ENCODE measurements at places on chromosomes 16 and 17.

- no peak for DNase-seq
Observed at GRCh38 chr17:81537856-81538555, 9.8 kb downstream of the FSCN2 start.

DNA sequence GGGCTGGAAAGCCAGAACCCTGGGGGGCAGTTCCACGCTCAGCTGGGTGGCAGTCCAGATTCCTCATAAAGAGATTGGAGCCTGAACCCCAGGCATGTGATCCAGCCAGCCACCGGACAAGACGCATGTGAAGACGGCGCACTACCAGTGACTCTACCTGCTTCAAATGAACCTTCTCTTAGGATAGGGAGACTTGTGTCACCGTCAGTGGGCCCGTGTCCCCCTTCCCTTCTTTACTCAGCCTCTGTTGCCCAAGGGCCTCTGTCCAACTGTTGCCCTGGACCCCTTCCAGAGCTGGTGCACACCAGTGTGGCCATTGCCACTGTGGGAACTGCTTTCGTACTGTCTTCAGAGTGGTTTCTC, 18.2 kb downstream of the CLUAP1 start:
- DNase-seq: no peak

GRCh38 chr17:65931246-65932149, 260.4 kb downstream of the CEP112 start:
- DNase-seq: no peak

- no peak for DNase-seq
Observed at GRCh38 chr17:66830451-66830850, 4.5 kb upstream of the CACNG5 start.

- DNase-seq: no peak
Observed at GRCh38 chr16:78551487-78552085, 452.1 kb downstream of the WWOX start.

GRCh38 chr17:78383725-78384471, 5.4 kb downstream of the PGS1 start:
- peak; percentile 80 for DNase-seq

GRCh38 chr17:81380666-81381518, 14.4 kb upstream of the BAHCC1 start:
- no peak for DNase-seq

DNA sequence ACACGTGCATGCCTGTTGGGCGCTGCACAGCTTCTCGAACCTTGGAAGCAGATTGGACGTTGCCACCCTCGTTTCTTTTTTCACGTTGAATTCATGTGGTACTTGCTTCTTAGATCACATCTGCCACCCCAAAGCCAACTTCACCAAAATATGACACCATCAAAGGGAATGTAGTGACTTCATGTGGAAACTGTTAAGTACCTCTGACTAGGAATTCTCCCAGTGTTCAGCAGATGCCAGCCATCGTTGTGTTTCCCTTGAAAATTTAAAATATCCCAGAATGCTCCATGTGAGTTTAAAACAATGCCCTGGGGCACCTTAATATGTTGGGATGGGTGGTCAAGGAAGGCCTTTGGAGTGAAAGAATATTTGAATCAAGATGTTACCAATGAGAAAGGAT, 22.6 kb upstream of the FAM20A start:
- DNase-seq: no peak

DNA sequence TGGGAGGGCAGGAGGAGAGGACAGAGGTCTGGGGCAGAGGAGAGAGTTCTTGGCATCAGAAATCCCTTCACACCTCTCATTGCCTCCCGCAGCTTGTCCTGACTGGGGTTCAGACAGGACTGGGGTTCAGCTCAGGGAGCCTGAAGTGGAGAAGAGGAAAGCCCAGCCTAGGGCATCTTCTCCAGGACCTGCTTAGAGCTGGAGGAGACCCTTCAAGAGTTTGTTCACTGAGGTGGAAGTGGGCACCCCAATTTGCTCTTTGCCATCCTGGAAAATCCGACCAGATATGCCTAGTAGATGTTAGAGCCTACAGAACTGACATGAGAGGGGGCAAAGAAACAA, 2.0 kb downstream of the HOXB3 start:
- DNase-seq: no peak

- no peak for DNase-seq
Observed at GRCh38 chr16:9778849-9779248, 403.4 kb downstream of the GRIN2A start.

GRCh38 chr16:49262501-49262900, 19.1 kb downstream of the CBLN1 start:
- no peak for DNase-seq

GRCh38 chr17:79633154-79633553, 22.3 kb upstream of the RBFOX3 start:
- DNase-seq: no peak

- DNase-seq: no peak
Observed at GRCh38 chr16:17193566-17194100, 277.1 kb downstream of the XYLT1 start.

DNA sequence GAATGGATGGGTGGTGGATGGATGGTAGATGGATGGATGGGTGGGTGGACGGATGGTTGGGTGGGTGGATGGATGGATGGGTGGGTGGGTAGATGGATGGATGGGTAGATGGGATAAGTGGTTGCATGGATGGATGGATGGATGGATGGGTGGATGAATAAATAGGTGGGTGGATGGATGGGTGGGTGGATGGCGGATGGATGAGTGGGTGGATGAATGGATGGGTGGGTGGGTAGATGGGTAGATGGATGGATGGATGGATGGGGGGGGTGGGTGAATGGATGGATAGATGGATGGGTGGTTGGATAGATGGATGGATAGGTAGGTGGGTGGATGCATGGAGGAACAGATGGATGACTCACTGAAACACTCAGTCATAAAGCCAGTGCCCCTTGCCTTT, 51.0 kb upstream of the FASN start:
- no peak for DNase-seq

DNA sequence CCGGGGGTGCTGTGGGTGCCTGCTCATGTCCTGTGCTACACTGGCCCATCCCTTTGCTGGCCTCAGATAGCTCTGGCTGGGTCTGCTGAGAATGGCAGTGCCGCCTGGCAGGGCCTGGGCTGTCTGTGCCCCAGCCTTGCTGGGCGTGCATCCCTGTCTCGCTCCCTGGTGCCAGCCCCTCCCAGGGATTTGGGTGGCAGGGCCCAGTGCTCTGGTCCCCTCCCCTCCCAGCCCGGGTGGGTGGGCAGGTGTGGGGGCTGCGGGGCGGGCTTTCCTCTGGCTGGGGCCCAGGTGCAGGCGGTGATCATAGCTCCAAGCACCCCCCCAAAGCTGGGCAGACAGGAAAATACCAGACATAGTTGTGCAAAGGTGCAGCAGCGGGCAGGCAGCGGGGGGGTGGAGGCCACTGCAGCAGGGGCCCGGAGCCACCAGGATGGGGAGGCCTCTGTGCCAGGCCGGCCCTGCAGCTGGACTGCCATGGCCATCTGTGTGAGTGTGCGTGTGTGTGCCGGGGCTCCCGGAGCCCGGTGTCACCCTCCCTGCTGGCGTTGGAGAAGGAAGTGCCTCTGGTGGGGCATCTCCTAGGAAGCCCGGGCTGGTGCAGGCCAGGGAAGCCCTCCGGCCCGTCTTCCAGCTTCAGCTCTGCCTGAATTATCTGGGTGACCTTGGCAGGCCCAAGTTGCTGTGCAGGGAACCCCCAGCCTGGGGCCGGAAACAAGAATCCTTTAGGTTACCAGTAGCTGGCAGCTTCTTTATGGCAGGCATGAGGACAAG, 7.4 kb downstream of the GLIS2 start:
- DNase-seq: no peak

GRCh38 chr17:35616536-35616935, 29.4 kb downstream of the AP2B1 start:
- no peak for DNase-seq

DNA sequence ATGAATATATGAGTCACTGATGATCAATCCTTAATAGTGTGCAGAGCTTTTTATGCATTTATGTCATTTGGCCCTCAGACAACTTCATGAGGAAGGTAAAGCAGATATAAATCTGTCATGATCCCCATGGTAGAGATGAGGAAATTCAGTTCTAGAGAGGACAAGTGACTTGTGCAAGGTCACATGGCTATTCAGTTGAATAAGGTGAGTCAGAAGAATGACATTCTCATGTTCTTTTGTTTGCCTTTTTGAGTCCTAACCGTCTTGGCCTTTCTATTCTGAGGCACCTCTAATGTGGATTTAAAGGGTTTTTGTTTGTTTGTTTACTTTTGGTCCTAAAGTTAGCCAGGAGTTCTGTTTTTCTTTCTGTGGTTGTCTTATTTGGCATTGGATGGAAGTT, 116.2 kb upstream of the ELAC2 start:
- no peak for DNase-seq

DNA sequence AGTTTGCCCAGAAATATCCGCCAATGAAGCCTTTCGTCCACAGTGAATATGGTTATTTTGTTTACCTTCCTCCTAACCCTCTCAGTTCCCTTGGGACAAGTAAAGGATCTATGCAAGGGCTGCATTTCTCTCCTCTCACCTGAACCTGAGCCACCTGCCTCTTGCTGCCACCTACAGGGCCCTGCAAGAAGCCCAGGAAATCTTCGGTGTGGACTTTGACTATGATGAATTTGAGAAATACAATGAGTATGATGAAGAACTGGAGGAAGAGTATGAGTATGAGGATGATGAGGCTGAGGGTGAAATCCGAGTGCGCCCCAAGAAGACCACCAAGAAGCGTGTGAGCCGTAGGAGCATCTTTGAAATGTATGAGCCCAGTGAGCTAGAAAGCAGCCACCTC, 14.0 kb downstream of the SUPT6H start:
- peak; percentile 8 for DNase-seq

- no peak for DNase-seq
Observed at GRCh38 chr17:79955167-79955549, 80.5 kb downstream of the TBC1D16 start.

DNA sequence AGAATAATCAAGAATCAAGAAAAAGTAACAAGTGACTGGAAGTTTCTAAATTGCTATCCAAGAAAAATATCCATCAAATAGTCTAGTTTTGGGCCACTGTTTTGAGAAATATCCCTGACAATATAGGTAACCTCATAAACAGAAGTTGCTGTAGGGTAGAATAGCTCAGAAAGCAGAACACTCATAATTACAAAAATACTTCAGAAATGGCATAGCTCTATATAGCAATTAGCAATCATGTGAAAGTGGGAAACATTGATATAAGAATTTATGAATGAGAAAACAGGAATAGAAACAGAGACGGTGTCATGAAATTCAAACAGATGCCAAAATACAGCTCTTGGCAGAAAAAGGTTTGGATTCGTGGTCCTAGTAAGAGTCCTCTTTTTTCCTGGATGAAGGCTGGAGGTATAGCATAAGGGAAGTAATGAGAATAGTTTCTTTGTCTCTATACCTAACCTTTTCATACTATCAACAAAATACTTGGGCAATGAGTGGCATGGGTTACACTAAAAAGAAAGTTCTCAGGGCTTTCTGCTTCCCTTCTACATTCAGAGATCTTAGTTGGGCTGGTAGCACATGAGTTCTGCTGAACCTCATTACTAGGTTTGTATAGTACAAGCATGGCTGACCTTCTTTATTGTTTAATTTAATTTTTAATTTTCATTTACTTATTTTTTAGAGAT, 33.5 kb downstream of the SPAG9 start:
- no peak for DNase-seq

GRCh38 chr16:2598723-2599122, 60.9 kb downstream of the PDPK1 start:
- no peak for DNase-seq

- no peak for DNase-seq
Observed at GRCh38 chr17:80792373-80792781, 199.3 kb upstream of the CHMP6 start.
